ENCODE measurements at places on chromosomes 3 and 15. TPM values are rescaled to one million over a fixed set of nuclear protein-coding genes. Genes with fewer than 3 reads are reported as not detected.

- peak; percentile 21 for DNase-seq
These were observed 764 bp downstream of the UACA start for GRCh38 chr15:70762469-70763119.

Gene AMT
- 4.7 TPM for total RNA-seq

- DNase-seq: no peak
These were observed 5.5 kb downstream of the CCR4 start for GRCh38 chr3:32956750-32957570.

GRCh38 chr3:147890114-147890513 lies 480.9 kb downstream of the ZIC1 start:
- DNase-seq: no peak

- no peak for DNase-seq
These were observed 183.1 kb downstream of the CHST2 start for GRCh38 chr3:143302638-143303171.

DNA sequence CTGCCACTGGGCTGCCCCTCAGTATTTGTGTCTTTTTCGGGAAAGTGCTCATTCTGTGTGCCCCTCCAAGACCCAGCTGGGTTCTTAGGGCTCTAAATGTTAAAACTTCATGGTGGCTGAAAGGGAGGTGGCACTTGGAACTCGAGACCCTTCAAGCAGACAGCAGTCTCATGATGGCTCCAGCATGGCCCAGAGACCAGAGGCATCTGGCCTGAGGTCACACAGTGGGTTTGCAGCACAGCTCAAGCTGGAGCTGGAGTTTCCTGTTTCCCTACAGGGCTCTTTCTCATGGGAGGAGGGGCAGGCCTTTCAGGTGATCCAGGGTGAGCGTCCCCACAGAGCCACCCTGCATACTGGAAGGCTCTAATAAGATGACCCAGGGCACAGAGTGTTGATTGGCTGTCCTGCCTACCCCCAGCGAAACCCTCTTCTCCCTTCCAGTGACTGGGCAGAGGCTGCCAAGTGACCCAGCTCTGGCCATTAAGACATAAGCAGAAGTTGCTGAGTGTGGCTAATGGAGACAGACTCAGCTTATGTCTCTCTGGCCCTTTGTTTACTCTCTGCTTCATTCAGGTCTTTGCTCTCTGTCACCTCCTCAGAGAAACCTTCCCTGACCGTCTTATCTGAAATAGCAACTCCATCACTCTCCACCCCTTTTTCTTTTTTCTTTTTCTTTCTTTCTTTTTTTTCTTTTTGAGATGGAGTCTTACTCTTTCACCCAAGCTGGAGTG lies 166.6 kb upstream of the SMAD3 start:
- DNase-seq: no peak

Gene SCN11A
- total RNA-seq: not detected

DNA sequence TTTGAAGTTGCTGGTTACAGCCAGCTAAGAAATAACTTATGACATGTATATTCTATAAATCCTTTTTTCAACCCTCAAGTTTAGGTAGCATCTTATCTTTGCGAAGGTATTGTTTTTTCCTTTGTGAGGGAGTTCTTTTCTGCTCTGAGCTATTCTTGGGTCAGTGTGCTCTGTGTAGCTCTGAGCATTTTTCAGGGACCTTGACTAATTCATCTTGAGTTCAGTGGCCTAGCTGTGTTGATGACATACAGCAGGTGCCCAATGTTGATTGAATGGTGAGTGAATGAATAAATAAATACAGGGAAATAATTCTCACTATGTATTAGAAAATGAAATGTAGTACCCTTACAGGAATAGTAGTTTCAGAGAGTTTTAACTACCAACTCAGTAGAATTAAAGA lies 335.3 kb downstream of the IL20RB start:
- DNase-seq: no peak

Gene SEMA3F
- not detected for total RNA-seq

GRCh38 chr15:38084289-38084688 lies 149.8 kb downstream of the TMCO5A start:
- peak; percentile 37 for DNase-seq

GRCh38 chr15:69524296-69524695 lies 71.7 kb downstream of the RPLP1 start:
- no peak for DNase-seq

Gene OR5K2
- total RNA-seq: not detected

Gene EBLN2
- total RNA-seq: 5.9 TPM

Gene CPNE9
- total RNA-seq: not detected

DNA sequence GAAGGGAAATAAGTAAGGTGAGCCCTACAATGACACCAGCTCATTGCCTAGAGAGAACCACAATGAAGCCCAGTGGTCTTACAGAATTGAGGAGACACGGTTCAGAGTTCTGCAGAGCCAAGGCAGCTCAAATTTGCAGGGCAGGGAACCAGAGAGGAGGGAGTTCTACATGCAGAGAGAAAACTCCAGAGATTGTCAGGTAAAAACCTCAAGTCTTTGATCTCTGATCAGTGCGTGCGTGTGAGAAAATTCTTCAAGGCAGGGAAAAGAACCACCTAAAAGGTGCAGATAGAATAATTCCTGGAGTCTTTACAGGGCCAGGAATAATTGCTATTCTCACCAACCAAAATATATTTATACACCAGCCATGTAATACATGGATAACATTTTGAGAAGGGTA lies 88.0 kb upstream of the SNRK start:
- no peak for DNase-seq

Gene ANKRD63
- total RNA-seq: 0.37 TPM

Gene ADAMTSL3
- not detected for total RNA-seq

- DNase-seq: no peak
These were observed 12.6 kb upstream of the PLXND1 start for GRCh38 chr3:129618901-129619671.

- DNase-seq: no peak
These were observed 35.3 kb downstream of the TLE3 start for GRCh38 chr15:70062321-70062956.

GRCh38 chr3:183924543-183924942 lies 39.9 kb upstream of the PARL start:
- DNase-seq: no peak

- DNase-seq: no peak
These were observed 39.6 kb downstream of the FAM3D start for GRCh38 chr3:58626841-58627569.

Gene SLC51B
- total RNA-seq: not detected

GRCh38 chr3:47579875-47580274 lies 1.2 kb upstream of the CSPG5 start:
- DNase-seq: no peak

- no peak for DNase-seq
These were observed 121.4 kb downstream of the GMPS start for GRCh38 chr3:155991847-155992246.

Gene TMEM266
- total RNA-seq: not detected

GRCh38 chr15:101194546-101195125 lies 57.2 kb downstream of the CHSY1 start:
- no peak for DNase-seq

GRCh38 chr3:146967783-146968182 lies 362.6 kb upstream of the PLSCR5 start:
- no peak for DNase-seq

DNA sequence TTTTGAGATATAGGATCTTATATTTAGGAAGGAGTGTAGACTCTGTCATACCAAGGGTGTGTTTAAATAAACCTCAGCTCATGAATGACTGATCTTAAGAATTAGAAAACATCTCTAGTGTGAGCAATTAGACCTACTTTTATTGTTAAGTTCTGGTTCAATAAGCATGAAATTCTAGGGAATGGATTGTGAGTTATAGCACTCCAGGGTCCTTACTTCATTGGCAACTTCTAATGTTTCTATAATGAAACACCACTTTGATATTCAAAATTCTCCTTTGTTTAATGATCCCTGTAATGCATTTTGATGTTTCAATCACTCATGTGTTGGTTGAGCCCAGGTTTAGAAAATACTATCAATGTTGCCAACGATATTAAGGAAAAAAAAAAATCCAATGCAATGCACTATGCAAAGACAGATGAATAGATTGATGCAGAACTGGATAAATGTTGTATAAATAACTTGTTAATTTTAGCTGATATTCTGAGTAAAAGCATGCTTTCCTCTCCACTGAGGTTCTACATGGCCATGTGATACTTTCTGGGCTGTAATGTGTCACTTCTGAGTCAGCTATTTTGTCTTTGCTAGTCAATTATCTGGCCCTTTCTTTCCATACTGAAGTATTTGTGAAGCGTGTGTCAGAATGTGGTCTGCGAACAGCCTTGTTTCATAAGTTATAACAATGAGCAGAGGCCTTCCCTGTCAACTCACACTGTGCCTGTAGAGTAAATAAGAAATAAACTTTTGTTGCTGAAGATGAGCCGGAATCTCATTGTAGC lies 1035.9 kb downstream of the PLOD2 start:
- DNase-seq: no peak

- no peak for DNase-seq
These were observed 24.2 kb upstream of the PGPEP1L start for GRCh38 chr15:99031688-99032282.

Gene CACNA1D
- total RNA-seq: 0.32 TPM

DNA sequence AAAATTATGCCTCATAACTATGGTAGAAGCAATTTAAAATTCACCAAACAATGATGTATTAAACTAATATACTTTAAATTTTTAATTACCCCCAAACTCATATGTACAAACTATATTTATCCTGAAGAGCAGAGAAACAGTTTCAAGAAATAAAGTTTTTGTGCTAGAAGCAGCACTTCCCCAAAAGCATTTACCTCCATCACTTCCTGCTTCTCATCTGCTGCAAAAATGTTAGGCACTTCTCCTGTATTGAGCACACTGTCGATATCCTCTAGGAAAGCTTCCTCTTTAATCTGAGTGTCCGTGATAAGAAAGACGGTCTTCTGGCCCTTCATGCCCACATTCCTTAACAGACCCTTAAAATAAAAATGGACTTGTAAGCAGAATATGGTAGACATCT lies 101.5 kb upstream of the ASB14 start:
- DNase-seq: no peak

DNA sequence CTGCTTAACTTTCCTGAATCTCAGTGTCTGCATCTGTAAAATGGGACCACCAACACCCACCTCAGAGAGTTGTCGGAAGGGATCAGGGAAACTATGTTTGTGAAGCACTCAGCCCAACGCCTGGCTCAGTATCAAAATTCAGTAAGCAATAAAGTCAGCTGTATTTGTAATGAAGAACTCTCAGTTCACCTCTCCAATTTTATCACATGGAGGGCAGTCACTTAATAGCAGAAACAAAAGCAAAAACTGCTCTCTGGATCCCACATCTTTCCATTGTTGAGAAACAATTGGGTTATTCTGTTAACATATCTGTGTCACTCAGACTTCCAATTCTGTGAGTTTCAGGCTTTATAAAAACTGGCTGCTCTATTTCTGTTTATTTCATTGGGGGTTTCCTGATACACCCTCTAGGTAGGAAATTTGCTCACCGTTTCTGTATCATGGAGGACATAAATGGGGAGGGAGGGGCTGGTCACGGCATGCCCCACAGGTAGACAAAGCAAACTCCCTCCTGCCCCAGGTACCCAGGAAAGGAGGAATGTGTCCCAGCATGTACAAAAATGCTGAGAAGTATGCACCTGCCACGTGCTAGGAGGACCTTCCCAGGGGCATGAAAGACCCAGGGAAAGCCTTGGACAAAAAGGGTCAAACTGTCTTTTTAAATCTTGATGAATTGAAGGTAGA lies 81.4 kb upstream of the LMOD3 start:
- no peak for DNase-seq

GRCh38 chr3:115321400-115321805 lies 174.3 kb upstream of the ZBTB20 start:
- no peak for DNase-seq

DNA sequence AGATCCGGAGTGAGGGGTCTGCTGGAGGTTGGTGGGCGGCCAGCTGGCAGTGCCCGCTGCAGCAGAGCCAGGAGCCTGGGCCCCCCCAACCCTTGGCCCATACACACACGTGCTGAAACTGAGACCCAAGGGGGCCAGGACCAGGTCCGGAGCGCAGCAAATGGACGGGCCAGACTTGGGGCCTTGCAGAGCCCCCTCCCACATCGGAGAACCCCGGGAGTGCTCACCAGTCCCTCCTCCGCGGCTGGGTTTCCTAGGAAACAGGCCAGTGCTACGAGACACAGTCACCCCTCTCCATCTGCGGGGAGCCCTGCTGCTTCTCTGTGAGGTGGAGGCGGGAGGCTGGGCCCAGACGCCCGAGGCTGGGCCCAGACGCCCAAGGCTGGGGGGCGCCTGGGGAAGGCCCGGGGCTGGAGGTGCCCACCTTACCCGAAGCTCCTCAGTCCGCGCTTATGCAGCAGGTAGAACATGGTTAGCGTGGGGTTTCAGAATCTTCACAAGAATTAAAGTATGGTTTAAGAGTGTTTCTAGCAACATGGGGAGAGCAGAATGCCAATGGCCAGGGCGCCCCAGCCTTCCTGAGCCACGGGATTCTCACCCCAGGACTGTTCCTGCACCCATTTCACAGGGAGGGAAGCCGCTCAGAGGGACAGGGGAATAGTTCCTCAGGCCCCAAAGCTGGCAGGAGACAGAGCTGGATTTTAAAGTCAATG lies 135.0 kb upstream of the PRR20G start:
- no peak for DNase-seq

DNA sequence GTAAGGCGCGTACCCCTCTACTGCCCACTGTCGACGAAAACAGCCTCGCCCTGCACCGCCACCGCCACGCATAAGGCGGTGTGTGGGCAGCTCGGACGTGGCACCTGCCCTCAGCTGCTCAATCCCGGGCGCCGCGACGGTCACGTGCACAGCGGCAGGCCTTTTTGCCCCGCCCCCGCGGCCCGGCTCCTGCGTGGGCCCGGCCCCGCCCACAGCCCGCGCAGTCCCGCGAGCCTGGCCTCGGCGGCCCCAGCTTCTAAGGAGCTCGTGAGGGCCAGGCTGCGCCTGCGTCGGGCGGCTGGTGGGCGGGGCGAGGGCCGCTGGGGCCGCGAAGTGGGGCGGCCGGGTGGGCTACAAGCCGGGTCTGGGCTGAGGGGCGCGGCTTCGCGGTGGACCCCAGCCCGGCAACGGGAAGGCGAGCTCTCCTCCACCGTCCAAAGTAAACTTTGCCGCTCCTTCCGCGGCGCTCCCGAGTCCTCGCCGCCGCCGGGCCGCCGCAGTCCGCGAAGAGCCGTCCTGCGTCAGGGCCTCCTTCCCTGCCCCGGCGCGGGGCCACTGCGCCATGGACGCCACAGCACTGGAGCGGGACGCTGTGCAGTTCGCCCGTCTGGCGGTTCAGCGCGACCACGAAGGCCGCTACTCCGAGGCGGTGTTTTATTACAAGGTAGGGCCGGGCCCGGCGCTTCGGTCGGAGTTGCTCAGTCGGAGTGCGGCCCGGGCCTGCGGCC lies at the start of gene CAPN7:
Gene CAPN7 (plus strand): TSS at position 313 of the 728 bp plus-strand sequence. CDS start 250 bp downstream, at position 563.
- DNase-seq: peak; percentile 94

GRCh38 chr3:165439765-165440164 lies 243.6 kb upstream of the SLITRK3 start:
- no peak for DNase-seq

- peak; percentile 56 for DNase-seq
These were observed 68.5 kb downstream of the TRANK1 start for GRCh38 chr3:36876181-36876936.

DNA sequence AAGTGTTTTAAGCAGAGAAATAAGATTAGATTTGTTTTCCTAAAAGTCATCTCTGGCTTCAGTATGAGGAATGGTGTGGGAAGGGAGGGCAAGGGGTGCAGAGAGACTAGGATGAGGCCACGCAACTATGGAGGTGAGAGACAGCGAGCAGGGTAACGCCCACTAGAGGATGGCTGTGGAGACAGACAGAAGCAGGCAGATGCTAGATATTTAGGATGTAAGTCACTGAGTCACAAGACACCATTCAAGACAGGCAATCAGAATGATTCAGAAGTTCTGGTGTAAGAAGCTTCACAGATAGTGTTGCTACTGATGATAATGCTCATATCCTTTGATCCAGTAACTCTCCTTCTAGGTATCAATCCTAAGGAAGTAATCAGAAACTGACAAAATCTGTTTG lies 19.1 kb downstream of the HSPBAP1 start:
- no peak for DNase-seq

All from activated CD8-positive, alpha-beta T cell treated with anti-CD3 and anti-CD28 coated beads, Interleukin-2, amount 10 ng/mL, durations not matched to agents 7 days and 5 days (primary cell).